ENCODE measurements at places on chromosomes 5 and 9. TPM values are rescaled to one million over a fixed set of nuclear protein-coding genes. Genes with fewer than 3 reads are reported as not detected.

Gene ZFP37
- polyA plus RNA-seq: 0.17 TPM

Gene ITGA2
- not detected for polyA plus RNA-seq

Gene LCN1
- polyA plus RNA-seq: not detected

Gene NIPAL4
- polyA plus RNA-seq: not detected

Gene PCDHGB5
- 0.36 TPM for polyA plus RNA-seq

Gene GPX3
- polyA plus RNA-seq: 0.96 TPM

Gene LECT2
- not detected for polyA plus RNA-seq

Gene GEMIN5
- polyA plus RNA-seq: 10.2 TPM

Gene IFNB1
- polyA plus RNA-seq: not detected

Gene SAXO1
- polyA plus RNA-seq: not detected

Gene C5
- polyA plus RNA-seq: 0.25 TPM

Gene IFNA10
- not detected for polyA plus RNA-seq

Gene FUT7
- 25.6 TPM for polyA plus RNA-seq

Gene NOP16
- polyA plus RNA-seq: 34.7 TPM

Gene SOHLH1
- polyA plus RNA-seq: not detected

Gene CCNB1
- 2.0 TPM for polyA plus RNA-seq

Gene SLC6A3
- polyA plus RNA-seq: not detected

Gene CAMK2A
- polyA plus RNA-seq: not detected

Gene PDCD1LG2
- polyA plus RNA-seq: 0.10 TPM

Gene ECM2
- polyA plus RNA-seq: not detected

Gene TTC23L
- not detected for polyA plus RNA-seq

Gene ELAVL2
- not detected for polyA plus RNA-seq

Gene GMCL2
- polyA plus RNA-seq: not detected

Gene N4BP3
- polyA plus RNA-seq: 0.10 TPM

Gene PCSK1
- not detected for polyA plus RNA-seq

Gene CCDC192
- polyA plus RNA-seq: not detected

Gene HK3
- 2.4 TPM for polyA plus RNA-seq

Gene MYMK
- not detected for polyA plus RNA-seq

Gene PCDHGA10
- polyA plus RNA-seq: 0.43 TPM

Gene PCDHGA2
- polyA plus RNA-seq: not detected

Gene SKIC3
- polyA plus RNA-seq: 34.4 TPM

Gene GFI1B
- polyA plus RNA-seq: not detected

Gene ISL1
- polyA plus RNA-seq: not detected

Gene DBN1
- polyA plus RNA-seq: 4.2 TPM

Data from immature natural killer cell (primary cell).